ENCODE measurements at places on chromosomes 7 and 10.

- no peak for DNase-seq
Observed at GRCh38 chr7:31695859-31696614, 9.0 kb downstream of the PPP1R17 start.

- no peak for DNase-seq
Observed at GRCh38 chr10:117677239-117677638, 134.7 kb downstream of the EMX2 start.

- no peak for DNase-seq
Observed at GRCh38 chr10:3226960-3227744, 54.6 kb upstream of the PITRM1 start.

GRCh38 chr7:122300956-122301833 lies 3.4 kb downstream of the FEZF1 start:
- no peak for DNase-seq

DNA sequence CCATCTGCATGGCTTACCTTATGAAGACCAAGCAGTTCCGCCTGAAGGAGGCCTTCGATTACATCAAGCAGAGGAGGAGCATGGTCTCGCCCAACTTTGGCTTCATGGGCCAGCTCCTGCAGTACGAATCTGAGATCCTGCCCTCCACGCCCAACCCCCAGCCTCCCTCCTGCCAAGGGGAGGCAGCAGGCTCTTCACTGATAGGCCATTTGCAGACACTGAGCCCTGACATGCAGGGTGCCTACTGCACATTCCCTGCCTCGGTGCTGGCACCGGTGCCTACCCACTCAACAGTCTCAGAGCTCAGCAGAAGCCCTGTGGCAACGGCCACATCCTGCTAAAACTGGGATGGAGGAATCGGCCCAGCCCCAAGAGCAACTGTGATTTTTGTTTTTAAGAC lies 12.4 kb downstream of the DUSP5 start:
- DNase-seq, result no peak

DNA sequence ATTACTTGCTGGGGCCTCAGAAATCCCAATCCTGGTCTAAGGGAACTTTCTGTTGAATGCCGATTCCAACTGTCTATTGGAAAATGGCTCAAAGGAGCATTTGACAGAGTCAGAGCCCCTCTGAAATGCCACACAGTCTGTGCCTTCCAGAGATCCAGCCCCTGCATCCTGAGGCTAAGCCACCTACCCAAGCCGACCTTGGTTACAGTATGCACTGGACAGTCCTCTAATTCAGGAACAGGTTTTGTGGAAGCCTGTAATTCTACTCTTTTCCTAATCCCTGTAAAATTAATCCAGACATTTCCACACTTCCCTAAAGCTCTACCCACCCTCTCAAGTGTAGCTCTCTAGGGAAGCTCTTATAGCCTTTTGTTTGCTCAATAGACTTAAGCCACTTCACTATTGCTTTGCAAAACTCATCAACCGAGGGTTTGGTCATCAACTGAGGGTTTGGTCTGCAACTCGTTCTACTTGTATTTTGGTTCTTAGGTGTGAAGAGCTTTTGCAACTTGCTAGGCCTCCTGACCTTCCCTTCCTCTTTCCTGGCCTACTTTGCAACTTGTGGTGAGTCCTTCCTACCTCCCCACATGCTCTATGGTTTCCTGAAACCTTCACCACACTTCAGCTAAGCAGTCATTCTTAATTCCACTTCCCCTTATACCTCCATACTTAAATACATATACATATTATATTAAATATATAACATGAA lies 364.8 kb downstream of the SFMBT2 start:
- DNase-seq, result no peak

DNA sequence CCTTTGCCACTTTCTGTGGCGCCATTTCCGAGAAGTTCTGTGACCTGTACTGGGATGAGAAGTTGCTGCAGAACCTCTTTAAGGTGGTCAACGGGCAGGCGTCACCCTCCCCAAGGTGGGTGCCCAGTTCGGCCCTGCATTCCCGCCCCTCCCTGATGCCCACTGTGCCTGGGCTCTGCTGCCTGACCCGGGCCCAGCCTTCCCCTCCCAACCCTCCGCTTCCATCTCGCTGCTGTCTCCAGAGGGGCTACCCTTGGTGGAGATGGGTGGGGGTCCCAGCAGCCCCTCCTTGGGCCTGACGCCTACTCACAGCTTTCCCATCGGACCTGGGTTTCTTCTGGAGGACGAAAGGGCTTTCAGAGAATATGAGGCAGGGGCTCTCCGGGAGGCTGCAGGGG lies 30.5 kb upstream of the UTF1 start:
- DNase-seq, result no peak

DNA sequence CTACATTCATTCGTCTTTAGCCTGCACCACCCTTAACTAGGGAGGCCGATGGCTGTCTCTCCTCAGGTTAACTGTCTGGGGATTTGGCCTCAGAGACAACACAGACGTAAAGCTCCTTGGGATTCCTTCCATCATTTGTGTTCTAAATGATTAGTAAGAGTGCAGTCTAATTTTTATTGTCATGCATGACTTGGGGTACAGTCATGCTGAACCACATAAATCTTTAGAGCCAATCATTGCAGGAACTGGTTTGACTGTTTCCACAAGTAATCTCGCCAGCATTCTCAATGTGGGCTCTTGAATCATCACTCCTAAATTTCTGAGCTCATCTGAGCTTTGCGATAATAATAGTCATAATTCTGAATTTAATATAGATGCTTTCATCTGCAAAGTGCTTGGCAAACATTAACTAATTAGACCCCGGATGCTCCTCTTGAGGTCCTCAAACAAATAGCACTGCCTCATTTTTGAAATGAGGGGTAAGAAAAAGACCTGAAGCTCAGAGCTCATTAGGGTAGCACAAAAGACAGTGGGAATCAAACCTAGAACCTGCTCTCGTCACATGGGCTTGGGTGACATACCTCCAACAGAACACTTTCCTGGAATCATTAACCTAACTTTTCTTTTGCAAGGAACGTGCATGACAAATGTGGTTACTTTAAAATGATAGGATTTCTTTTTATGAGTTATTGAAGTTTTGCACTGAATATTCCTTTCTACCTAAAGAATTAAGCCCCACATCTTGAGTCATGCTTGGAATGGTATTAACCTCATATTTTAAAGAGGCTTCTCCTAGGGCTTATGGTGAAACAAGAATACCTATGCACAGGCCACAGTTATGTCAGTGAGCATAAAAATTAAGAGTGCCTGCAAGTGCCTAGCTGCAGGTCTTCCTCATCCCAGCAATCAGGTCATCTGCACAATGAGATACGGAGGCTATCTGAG lies 118.9 kb upstream of the NRP1 start:
- no peak for DNase-seq

- DNase-seq, result no peak
Observed at GRCh38 chr7:70571403-70571934, 560.5 kb upstream of the GALNT17 start.

DNA sequence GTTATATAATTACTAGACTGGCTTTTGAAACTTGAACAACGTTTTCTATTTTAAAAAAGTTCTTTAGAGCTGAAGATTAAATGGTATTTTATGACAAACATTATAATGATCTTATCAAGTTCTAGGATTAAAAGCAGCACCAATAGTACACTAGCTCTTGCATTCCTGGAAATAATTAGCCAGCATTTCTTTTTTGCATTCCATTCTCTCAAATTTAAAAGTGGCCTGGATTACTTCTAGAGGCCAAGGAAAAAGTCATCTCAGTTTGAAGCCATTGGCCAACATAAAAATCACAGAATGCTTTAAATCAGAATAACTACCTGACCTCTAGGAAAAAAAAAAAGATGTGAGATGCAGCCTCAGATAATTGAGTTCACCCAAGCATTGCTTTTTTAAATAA lies 1326.4 kb upstream of the SORCS1 start:
- DNase-seq, result no peak

DNA sequence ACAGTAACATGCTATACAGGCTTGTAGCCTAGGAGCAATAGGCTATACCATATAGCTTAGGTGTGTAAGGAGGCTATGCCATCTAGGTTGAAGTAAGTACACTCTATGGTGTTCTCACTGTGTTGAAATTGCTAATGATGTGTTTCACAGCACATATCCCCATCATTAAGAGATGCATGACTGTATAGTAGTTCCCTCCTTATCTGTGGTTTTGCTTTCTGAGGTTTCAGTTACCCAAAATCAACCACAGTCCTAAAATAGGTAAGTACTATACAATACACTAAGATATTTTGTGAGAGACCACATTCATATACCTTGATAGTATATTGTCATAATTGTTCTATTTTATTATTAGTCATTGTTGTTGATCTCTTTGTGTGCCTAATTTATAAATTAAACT lies 12.7 kb downstream of the FZD1 start:
- no peak for DNase-seq

DNA sequence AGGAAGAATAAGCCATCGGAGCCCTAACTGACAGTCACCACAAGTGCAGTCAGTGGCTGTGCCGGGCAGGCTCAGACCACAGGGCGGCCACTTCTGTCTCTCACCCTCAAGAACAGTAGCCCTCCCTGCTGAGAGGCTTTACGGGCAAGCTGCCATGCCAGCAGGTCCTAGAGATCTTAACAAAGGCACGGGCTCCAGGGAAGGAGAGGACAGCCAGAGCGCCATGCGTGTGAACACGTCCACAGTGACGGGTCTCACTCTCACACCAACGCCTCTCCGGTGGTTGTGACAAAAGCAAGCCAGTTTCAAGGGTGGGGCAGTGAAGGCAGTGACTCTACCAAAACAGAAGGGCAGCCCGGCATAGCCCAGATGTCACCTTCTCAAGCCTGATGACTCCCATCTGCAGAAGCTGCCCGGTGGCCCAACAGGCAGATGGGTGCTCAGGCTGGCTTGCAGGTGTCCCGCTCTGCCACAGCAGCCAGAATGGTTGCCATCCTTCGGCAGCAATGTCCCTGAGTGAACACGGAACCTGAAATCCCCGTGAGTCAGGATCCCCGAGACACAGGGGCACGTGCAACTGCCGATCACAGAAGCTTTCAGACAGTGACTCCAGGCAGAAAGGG lies 102.0 kb downstream of the FAM53B start:
- no peak for DNase-seq

- no peak for DNase-seq
Observed at GRCh38 chr10:112539340-112539739, 92.3 kb downstream of the VTI1A start.

- DNase-seq, result no peak
Observed at GRCh38 chr10:16857419-16857818, 40.2 kb upstream of the RSU1 start.

- no peak for DNase-seq
Observed at GRCh38 chr7:137396051-137396450, 52.5 kb upstream of the PTN start.

DNA sequence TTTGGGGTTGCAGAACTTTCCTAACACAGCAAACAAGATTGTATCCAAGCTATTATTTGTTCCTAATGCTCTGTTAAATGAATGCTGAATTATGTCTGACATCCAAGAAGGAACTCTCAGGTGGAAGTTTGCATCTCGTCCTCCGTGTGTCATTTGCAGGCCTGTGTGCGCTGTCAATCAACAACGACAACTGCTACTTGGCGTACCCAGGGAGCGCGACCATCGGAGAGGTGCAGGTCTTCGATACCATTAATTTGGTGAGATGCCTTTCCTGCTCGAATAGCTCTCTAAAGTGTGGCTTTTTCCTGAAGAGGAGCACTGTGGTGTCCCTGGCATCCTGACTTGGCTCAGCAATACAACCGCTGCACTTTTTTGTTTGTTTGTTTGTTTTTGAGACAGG lies 26.9 kb downstream of the WIPI2 start:
- no peak for DNase-seq

- no peak for DNase-seq
Observed at GRCh38 chr7:81210137-81211064, 291.6 kb upstream of the SEMA3C start.

DNA sequence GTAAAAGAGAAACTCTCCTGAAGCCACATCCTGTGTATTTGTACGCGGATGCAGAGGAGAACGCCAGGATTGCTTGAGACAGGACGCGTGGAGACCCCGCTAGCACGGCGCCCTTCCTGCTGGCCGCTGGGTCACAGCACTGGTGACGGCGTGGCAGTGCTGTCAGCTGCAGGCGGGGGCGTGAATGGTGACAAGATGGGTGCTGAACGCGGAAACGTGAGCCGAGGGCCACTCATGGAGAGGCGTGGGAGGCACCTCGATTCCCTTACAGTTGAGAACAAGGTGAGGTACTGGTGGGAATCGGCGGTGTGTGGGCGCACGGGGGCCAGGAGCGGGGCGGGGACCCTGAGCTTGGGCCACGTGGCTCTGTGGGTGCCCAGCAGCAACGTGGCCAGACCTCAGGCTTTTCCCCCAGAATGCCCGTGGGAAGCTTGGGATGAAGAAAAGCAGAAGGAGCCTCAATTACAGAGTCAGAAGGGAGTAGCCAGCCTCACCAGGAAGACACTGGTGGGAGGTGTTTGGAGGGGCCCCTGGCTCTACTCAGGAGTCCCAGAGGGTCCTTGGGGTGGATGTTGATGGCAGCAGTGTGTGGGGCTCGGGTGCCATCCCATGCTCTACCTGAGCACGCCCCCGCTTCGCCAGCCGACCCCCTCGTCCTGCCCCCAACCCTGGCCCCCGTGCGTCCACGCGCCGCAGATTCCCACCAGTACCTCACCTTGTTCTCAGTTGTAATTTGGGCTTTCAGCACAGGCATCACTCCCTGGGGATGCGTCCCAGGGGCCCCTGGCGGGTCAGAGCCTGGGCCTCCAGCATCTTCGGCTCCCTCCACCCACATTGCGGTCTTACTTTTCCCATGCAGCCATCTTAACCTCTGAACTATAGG lies 208.4 kb upstream of the TCERG1L start:
- no peak for DNase-seq

GRCh38 chr10:30190577-30191552 lies 131.5 kb upstream of the JCAD start:
- no peak for DNase-seq

GRCh38 chr10:131563411-131563810 lies 251.9 kb upstream of the TCERG1L start:
- DNase-seq, result no peak

DNA sequence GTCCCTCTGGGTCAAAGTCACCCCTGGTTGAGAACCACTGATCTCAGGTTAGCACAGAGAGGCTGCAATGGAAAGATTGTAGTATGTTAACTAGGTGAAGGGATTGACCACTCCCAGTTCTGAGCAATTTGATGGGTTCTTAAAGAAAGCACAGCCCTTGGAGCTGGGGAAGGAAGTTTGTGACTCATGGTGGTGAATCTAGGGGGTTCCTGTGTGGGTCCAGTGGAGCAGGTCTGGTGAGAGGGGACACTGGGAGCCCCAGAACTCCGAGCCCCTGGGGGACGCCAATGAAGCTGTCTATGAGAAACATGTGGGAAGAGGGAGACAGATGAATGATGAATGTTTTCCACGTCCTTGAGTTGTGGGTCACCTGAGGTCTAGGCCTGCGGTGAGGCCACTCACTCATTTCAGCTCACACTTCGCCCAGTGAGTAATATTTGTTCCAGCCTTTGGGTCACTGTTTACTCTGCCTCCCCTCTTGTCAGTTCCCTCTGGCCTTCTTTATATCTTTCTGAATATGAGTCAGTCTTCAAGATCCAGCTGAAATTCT lies 341.9 kb downstream of the LRMDA start:
- no peak for DNase-seq

GRCh38 chr10:80896959-80897358 lies 359.3 kb downstream of the SH2D4B start:
- no peak for DNase-seq

DNA sequence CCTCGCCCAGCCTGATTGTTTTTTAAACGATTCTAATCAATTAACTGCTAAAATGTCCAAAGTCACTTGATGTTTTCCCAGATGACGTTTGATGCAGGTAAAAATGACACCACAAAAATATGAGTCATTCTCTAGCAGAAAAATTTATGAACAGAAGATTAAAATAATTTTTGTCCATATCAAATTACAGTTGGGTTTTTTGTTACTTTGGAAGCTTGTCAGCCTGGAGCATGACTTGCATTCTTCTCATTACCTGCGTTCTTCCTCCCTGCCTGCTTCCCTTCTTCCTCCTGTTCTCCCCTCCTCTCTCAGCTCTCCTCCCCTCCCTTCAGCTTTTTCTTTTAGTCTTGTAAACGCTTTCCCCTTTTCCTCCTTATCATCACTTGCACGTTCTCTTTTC lies 18.7 kb downstream of the IL15RA start:
- DNase-seq, result no peak

Data from HEK293T (cell line).